ENCODE measurements at places on chromosomes 7 and 10.

DNA sequence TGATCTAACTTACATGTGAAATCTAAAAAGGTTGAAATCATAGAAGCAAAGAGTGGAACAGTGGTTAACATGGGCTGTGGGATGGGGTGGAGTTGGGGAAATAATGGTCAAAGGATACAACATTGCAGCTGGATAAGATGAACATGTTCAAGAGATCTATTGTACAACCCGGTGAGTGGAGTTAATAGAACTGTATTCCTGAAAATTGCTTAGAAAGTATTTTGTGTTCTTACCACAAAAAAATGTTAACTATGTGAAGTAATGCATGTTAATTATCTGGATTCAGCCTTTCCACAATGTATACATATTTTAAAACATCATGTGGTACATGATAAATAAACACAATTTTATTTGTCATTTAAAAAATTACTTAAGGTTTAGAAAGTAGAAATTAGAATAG, 271.0 kb upstream of the LRRTM3 start:
- DNase-seq: no peak

DNA sequence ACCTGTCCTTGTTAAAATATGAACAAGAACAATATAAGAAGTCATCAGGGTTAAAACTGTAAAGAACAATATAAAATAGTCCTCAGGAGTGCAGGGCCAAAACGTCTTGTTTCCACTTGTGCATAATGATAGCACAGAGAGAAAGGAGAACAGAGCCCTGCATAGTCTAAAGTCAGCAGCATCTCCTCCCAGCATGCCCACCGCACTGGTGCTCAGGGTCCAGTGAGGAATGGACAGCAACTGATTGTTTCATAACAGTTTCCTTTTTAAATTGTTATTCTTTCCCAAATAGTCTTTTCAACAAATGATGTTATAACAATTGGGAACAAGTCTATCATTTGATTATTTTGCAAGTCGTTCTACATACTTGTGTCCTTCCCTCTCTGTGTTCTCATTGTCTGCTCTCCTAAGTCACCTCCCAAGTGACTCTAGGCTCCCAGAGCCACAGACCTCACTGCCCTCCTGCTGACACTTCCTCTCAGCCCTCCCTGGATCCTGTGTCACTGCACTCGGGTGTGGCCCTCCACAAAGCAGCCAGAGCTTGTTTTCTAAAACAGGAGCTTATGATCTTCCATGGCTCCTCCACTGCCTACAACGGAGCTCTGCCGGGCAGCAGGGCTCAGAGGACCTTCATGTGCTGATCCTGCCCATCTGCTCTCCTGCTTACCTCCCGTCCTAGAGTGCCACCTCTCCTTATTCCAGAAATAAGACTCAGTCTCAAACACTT, 27.6 kb downstream of the COBL start:
- no peak for DNase-seq

DNA sequence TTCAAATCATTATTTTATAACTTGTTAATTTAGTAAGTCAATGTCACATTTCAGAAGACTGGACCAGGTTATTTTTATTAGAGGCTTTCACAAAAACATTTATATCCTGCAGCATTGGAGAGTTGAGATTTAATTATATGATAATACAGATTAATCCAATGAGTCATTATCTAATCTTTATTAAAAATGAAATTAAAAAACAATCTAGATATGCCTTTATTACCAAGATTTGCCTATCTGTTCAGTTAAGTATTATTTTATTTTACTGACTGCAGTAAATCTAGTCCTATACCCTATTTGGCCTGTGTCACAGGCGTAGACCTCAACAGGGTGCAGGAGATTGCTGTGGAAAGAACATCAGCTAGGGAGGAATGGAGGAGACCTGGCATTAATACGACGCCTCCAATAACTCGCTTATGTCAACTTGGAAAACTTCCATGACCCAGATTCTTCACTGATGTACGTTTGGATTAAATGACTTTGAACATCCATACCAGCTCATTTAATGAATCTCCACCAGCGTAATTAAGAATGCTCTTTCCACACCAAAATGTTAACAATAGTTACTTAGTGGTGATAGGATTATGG, 18.2 kb downstream of the PAXIP1 start:
- no peak for DNase-seq

DNA sequence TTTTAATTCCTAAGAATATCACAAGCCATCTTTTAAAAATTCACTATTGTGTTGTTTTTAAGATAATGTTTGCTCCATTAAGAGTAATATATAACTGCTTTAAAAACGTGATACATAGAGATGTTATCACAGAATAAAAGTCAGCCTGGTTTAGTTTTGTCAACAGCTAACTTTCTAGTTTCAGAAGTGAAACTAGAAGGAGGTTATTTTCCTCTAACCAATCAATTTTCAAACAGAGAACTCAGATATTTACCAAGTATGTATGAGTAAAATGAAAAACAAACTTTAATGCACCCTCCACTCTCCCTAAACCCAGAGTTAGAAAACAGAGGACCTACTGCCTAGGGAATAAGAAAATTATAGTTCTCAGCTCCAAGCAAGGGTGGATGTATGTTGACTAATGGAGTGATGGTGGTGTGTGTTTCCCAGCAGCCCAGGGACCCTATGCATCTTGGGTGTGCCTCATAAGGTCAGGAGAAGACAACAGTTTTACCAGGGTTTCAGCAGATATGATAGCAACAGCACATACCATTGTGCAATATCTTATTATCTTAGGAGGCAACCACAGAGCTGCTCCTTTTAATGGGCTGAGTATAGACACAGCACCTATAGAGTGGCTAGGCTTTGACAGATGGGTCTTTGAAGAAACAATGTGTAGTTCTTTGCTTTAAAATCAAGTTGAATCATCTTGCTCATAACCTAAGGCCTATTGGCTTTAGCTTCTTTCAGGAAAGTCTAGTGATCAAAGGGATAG, 58.4 kb downstream of the PTPRZ1 start:
- DNase-seq: no peak

DNA sequence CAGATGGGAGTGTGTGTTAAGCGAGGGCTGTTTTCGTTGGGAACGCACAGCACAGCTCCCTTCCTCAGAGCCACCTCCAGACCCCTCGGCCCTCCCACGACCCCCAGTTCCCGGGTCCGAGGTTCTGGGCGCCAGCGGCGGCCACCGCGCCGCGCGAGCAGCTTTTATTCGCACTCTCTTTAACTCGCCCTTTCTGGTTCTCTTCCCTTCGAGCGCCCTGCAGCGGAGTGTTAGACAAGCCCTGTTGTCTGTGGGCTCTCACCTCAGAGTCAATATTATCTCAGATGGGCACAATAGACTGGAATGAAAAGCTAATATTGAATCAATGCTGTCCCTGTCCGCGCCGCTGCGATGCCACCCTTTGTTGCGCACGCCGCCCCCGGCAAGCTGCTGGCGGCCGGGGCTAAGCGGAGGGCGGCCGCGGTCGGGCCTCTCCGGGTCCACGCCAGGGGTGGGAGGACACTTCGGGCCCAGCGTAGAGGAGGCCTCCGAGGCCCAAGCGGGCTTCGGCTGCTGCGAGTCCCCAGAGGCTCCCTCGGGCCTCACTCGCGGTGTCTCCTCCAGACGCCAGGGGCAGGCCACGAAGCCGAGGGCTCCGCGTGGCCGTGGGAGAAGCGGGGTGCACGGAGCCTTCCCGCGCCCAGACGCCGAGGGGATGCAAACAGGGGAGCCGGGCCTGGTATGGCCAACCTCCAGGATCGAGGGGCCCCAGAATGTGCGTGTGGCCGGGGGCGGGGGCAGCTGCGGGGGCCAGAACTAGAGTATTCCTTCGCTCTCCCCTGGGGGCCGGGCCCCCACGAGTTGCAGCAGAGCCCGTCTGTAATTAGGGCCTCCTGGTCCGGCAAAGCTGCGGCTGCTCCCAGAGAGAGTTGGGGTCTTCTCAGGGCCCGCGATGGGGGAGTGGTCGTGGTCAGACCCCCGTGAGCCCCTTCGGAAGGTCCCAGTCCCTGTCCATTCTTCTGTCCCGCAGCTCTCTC, 7.9 kb upstream of the EMX2 start:
- no peak for DNase-seq

GRCh38 chr10:118239236-118239630, 102.9 kb downstream of the FAM204A start:
- no peak for DNase-seq

GRCh38 chr10:72257051-72257892, 16.5 kb upstream of the DDIT4 start:
- DNase-seq: peak; percentile 97

DNA sequence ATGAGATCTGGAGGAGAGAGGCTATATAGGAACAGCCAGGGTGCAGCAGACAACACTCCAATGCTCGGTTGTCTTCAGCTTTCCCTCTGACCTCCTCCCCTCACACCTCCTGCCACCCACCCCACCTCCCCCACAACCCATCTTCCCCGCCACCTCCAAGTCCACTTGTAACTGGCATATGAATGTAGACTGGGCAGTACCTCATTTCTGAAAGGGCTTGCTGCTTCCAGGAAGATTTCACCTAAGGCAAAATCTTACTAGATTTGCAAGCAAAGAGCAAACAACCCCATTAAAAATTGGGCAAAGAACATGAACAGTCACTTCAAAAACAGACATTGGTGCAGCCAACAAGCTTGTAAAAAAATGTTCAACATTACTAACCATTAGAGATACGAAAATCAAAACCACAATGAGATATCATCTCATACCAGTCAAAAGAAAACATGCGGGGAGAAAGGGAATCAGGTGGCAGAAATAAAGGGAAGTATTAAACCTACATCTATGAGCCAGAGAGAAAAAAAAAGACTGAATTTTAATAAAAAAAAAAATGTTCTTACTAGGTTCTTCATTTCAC, 164.6 kb upstream of the C1GALT1 start:
- DNase-seq: no peak

DNA sequence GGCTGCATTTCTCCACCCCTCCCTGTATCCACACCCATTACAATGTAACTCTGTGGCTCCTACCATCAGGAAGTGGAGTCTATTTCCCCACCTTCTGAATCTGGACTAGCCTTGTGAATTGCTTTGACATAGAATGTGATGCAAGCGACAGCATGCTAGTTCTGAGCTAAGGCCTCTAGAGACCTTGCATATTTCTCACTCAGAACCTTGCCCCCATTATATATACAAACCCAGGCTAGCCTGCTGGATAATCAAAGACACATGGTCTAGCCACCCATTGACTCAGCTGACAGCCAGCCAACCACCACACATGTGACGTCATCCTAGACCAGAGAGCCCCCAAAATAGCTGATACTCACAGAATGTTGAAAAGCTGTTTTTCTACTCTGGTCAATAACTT, 77.9 kb downstream of the CCDC71L start:
- DNase-seq: peak; percentile 2

DNA sequence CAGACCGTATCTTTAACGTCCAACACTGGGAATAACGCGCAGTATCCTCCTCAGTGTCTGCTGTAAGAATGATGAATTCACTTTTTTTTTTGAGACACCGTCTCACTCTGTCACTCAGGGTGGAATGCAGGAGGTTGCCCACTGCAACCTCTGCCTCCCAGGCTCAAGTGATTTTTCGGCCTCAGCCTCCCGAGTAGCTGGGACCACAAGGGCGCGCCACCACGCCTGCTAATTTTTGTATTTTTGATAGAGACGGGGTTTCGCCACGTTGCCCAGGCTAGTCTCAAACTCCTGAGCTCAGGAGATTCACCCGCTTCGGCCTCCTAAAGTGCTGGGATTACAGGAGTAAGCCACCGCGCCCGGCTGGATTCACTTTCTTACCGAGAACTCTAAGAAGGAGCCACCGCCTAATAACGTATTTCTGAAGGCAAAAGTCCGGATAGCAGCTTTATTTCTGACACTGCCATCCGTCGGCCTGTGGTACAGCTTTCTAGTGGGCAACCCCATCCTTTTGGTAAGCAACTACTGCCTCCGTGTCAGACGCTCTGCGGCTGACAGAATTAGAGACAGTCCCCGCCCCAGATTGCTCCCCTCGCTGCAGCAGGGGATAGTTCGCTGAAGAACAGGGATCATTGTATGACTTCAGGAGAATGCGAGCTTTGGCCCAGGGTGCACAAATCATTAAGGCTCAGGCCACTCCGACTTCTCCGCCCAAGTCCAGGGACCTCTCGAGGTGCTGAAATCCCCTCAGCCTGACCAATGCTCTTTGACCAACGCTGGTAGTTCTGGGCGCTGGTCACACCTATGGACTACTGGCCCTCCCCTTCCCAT, 662 bp downstream of the POLR3A start:
- DNase-seq: no peak
